ENCODE measurements at places on chromosomes 6 and 20.

DNA sequence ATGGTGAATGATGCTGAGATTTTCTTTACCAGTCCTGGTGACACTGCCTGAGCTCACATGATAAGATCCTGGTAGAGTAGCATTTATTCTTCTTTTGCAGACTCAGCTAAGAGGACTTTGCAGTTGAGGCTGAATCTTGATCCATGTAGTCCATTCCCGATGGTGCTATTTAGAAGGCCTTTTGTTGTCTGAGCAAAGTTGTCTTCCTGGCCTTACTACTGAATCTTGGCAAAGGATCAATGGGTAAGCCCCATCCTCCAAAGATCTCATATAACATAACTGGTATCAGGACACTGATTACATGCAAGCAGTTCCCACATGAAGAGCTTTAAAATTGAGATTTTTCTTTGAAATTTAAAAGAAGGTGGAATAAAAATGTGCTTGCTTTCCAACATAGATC is 291.6 kb downstream of the SOX4 start:
- no peak for DNase-seq

GRCh38 chr6:33095681-33096080 is 19.9 kb downstream of the HLA-DPB1 start:
- no peak for DNase-seq

DNA sequence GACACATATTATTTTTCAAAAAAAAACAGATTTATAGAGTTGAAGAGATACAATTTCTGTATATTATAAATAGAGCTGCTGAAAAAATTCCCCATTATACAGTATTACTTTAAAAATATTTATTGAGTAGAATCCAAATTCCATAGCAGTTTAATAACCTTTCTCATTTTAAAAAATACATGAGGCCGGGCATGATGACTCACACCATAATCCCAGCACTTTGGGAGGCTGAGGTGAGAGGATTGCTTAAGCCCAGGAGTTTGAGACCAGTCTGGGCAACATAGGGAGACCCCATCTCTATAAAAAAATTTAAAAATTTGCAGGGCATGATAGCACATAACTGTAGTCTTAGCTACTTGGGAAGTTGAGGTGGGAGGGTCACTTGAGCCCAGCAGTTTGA is 13.0 kb downstream of the ATRN start:
- DNase-seq, result no peak

DNA sequence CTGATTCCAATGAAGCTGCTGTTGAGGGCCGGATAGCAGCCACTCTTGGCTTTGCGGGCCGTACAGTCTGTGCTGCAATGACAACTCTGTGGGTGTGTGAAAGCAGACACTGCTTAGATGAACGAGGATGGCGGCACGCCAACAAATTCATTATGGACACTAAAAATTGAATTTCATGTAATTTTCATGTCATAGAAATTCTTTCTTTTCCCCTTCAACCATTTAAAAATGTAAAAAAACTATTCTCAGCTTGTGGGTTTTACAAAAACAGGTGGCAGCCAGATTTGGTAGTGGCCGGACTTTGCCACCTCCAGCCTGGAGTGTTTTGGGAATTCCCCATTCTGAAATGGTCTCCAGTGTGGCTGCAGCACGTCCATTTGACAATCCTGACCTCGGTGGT is 26.0 kb downstream of the MAS1 start:
- DNase-seq, result no peak

GRCh38 chr20:62258499-62259293 is 20.4 kb downstream of the OSBPL2 start:
- no peak for DNase-seq

GRCh38 chr6:130466748-130467061 is 100.9 kb downstream of the TMEM200A start:
- no peak for DNase-seq

- DNase-seq, result no peak
Measured at GRCh38 chr6:446418-447366, 55.1 kb downstream of the IRF4 start.

- DNase-seq, result no peak
Measured at GRCh38 chr6:25312034-25312620, 33.0 kb downstream of the CARMIL1 start.

DNA sequence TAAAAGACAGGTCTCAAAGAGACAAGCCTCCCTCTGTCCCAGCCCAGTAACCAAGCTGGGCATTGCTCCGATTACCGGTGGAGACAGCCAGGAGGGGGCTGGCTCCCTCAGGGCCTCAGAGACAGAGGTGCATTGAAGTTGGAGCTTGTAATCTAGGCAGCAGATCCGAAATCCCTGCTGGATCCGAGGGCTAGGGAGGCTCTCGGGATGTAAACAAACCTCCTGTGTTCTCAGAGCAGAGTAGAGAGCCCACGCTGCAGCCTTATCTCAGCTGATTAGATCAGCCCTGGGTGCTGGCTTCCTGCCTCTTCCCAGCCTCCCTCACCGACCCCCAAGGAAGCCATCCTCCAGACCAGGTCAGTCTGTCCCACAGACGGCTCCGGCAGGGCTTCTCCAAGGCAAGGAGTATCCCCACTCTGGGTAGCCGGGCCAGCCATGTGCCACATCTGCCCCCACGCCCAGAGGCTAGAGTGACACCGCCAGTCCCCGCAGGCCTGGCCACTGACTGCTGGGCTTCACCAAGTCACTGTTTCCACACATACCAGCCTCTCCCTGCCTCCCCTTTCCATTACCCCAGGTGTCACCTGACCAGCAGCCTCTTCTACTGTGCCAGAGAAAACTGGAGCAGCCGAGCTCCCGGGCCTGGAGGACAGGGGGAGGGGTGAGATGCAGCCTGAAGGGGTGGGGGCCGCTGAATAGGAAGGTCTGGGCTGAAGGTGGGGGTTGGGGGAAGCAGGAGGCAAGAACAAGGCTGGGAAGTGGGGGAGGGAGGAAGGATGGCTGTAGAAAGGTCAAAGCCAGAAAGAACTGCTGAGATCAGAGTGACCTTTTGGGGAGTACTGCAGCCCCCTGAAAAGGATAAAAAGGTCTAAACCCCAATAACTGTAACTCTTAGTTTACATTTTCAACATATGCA is 6.0 kb downstream of the SDC4 start:
- no peak for DNase-seq

DNA sequence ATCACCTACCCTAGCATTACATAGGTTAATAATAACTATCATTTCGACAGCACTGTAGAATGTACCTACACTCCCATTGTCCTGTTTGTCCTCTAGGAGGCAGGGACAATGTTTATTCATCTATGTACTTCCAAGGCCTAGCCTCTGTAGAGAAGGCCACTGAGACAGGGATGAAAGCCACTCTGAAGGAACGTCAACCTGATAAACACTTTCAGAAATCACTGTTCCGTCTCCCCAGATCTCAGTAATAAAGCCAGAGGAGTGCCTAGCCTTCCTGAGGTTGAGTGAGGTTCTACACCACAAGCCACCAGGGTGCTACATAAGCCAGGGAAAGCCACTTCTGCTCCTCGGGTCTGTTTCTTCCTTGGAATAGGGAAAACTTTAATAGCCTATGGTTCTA is 44.8 kb downstream of the POPDC3 start:
- no peak for DNase-seq

- DNase-seq, result no peak
Measured at GRCh38 chr6:31466466-31466865, 31.5 kb upstream of the MICB start.

- DNase-seq, result no peak
Measured at GRCh38 chr20:3646067-3646440, 17.1 kb downstream of the GFRA4 start.

- DNase-seq, result no peak
Measured at GRCh38 chr6:128723667-128724066, 159.3 kb upstream of the LAMA2 start.
